Putamen (tissue), 1 donor: ENCODE measurements at places on chromosomes 7 and 10.

GRCh38 chr7:85764034-85764433, 577.2 kb upstream of the SEMA3D start:
- no peak for DNase-seq

DNA sequence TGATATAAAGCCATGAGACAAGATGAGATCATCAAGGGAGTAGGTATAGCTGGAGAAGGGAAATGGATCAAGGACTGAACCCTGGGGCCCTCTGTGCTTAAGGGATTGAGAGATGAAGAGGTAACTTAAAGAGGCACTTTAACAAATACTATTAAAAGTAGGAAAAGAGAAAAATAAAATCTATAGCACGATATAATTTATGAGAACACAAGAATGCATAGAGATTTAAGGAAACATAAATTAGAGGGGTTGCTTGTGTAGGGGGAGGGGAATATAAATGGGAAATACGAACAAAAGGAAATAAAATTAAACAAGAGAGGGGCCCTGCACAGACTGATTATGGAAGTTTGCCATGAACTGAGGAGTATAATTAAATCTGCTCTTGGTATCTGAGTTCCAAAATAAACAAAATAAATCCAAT, 15.6 kb upstream of the LRRC17 start:
- no peak for DNase-seq

- no peak for DNase-seq
These were observed 17.9 kb upstream of the CLEC2L start for GRCh38 chr7:139505563-139505962.

DNA sequence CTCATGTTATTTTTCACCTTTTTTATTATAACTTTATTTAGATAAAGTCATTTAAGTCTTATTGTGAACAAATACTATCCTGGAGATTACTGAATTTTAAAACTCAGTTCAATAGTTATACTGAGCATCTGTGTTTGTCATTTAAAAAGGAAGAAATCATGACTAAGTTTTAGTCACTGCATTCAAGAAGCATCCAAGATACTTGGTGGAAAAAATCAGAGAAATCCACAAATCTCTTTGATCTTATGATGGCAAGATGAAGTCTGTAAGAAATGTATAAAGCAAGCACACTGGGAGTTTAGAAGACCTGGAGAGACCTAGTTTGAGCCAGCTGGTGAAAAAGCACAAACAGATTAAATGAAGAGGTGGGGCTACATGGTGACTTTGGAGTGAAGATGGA, 529.8 kb upstream of the IGFBP3 start:
- DNase-seq: no peak

- DNase-seq: no peak
These were observed 5.1 kb downstream of the KAZALD1 start for GRCh38 chr10:101066896-101067355.

DNA sequence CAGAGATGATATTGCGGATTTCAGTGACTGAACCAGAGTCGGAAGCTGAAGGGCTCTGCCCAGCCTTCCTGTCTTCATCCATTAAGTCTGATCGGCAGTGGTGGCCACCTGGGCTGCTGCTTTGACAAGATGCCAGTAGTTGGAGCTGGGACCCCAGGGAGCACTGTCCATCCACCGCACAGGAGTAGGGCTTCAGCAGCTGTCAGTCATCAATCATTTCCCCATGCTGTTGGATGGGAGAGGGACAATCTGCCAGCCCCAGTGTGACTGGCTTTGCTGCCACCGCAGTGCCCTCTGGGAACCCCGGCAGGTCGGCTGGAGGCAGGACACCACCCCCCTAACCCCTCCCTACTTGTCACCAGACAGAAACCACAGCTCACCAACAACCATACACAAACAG, 23.0 kb upstream of the GPR146 start:
- no peak for DNase-seq

DNA sequence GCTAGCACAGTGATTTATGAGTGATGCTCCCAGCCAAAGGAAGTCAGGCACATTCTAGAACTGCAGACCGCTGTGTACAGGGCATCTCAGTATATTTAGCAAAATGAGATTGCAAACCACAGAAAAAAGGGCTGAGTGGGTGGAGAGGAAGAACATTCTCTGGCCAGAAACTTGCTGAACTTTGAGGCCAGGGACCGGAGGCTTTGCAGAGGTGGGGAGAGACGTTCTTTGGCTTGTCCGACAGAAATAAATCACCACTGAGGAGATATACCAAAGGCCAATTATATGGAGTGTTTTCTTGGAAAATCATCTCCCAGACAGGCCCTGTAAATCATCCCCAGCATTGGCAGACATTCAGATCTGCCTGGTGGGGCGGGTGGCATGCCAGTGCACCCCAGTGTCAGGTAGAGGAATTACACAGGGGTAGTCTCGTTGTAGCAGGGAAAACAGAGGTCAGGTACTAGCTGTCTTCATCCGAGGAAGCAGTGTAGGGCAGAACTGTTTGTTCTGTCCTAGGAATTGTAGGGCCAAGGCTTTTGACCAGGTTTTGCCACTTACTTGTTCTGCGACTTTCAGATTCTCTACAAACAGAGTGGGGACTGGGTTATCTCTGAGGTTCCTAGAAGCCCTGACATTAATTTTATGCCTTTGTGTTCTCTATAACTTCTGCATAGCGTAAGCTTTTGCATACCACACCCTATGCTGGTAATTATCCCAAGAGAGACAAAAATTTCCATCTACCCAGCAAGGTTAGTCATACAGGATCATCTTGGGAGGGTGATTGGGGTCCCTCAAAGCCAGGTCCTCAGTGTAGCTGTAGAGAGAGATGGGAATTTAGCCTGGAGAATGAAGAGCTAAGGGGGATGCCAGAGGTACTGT, 655.6 kb downstream of the LRMDA start:
- DNase-seq: no peak
